Spleen (tissue), 13 donors: ENCODE measurements at places on chromosomes 4 and X. TPM values are rescaled to one million over a fixed set of nuclear protein-coding genes. Genes with fewer than 3 reads are reported as not detected.
A peak's percentile ranks its signal among the peaks of the same experiment; 100 is the strongest.

The NLGN3 gene
- 2.5 TPM for total RNA-seq

- no peaks in the 10 kb centered on the region for H3K27me3 ChIP-seq
- H3K36me3 ChIP-seq, result no peaks in the 10 kb centered on the region
- no peak overlapping the region for H3K27ac ChIP-seq
- no peak overlapping the region for H3K4me3 ChIP-seq
- no peak for DNase-seq
Observed at GRCh38 chr4:115272185-115272584, 158.8 kb upstream of the NDST4 start.

DNA sequence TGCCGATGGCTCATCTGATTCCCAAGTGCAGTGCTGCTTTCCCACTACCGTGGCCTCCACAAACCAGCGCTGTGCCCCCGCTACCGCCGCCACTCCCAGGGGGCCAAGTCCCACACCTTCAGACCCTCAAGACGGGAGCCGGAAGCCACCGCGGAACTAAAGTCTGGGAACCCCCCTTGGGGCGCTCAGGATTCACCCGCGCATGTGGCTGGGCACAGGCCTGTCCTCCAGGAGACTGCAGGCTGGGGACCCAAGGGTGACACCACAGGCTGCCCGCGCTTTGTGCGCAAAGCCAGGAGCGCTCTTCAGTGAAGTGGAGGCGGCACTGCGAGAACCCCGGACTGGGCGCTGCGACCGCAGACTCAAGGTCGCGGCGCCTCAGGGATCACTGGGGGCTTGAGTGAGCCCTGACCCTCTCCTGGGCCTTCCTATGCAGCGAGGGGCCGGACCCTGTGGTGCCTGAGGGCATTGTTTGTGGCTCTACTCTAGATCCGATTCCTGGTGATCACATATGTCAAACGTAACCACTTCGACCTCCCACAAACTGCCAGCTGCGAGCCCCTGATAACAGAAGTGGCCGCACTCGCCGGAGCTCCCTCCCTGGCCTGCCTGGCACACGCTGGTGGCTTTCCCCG, 20.4 kb upstream of the TBC1D14 start:
- H3K36me3 ChIP-seq, result no peaks in the 10 kb centered on the region
- H3K4me3 ChIP-seq, result no peak overlapping the region
- peaks cover 42% of the 10 kb centered on the region for H3K4me1 ChIP-seq
- peak overlapping the region; percentile 0 for H3K27ac ChIP-seq

The PPP2R2C gene
- total RNA-seq, result 0.60 TPM

GRCh38 chr4:134622199-134622598, 420.6 kb upstream of the PABPC4L start:
- no peaks in the 10 kb centered on the region for H3K36me3 ChIP-seq
- peak overlapping the region; percentile 24 for H3K27ac ChIP-seq
- H3K4me1 ChIP-seq, result no peaks in the 10 kb centered on the region
- H3K27me3 ChIP-seq, result no peaks in the 10 kb centered on the region

- no peak overlapping the region for H3K27ac ChIP-seq
- H3K27me3 ChIP-seq, result no peaks in the 10 kb centered on the region
- H3K4me1 ChIP-seq, result no peaks in the 10 kb centered on the region
- H3K36me3 ChIP-seq, result no peaks in the 10 kb centered on the region
Observed at GRCh38 chrX:43121637-43122036, 343.7 kb upstream of the PPP1R2C start.

The HMGN5 gene
- total RNA-seq, result 3.2 TPM

- no peaks in the 10 kb centered on the region for H3K27me3 ChIP-seq
- H3K4me1 ChIP-seq, result no peaks in the 10 kb centered on the region
- H3K27ac ChIP-seq, result no peak overlapping the region
Observed at GRCh38 chrX:139815771-139816170, 107.8 kb upstream of the MCF2 start.

The GNRHR gene
- total RNA-seq, result not detected

GRCh38 chrX:48890934-48891401, 6.6 kb downstream of the TIMM17B start:
- no peaks in the 10 kb centered on the region for H3K36me3 ChIP-seq
- DNase-seq, result no peak
- H3K4me1 ChIP-seq, result no peaks in the 10 kb centered on the region
- peak overlapping the region; percentile 75 for H3K27ac ChIP-seq
- H3K27me3 ChIP-seq, result no peaks in the 10 kb centered on the region

The AMER1 gene
- total RNA-seq, result 4.4 TPM

- H3K27ac ChIP-seq, result no peak overlapping the region
- H3K27me3 ChIP-seq, result no peaks in the 10 kb centered on the region
- no peaks in the 10 kb centered on the region for H3K4me1 ChIP-seq
- no peaks in the 10 kb centered on the region for H3K36me3 ChIP-seq
- DNase-seq, result no peak
Observed at GRCh38 chrX:111020283-111020682, 75.7 kb upstream of the PAK3 start.

The L1CAM gene
- 5.0 TPM for total RNA-seq

The PLXNB3 gene
- 0.68 TPM for total RNA-seq

GRCh38 chr4:172055498-172055897, 242.3 kb downstream of the GALNTL6 start:
- DNase-seq, result no peak
- no peaks in the 10 kb centered on the region for H3K4me1 ChIP-seq
- no peak overlapping the region for H3K4me3 ChIP-seq
- H3K27me3 ChIP-seq, result no peaks in the 10 kb centered on the region
- no peaks in the 10 kb centered on the region for H3K36me3 ChIP-seq
